WTC11 (cell line): ENCODE measurements at places on chromosomes 5 and 9. TPM values are rescaled to one million over a fixed set of nuclear protein-coding genes. Genes with fewer than 3 reads are reported as not detected.

RETREG1 gene
- total RNA-seq = 1.8 to 2.2 TPM (median 2.0 TPM) in 3 replicates

GPR151 gene
- not detected in 3 replicates for total RNA-seq

DBH gene
- 0.23 to 0.34 TPM (median 0.24 TPM) in 3 replicates for total RNA-seq

CD14 gene
- total RNA-seq = 0.27 to 0.63 TPM (median 0.53 TPM) in 3 replicates

ADGRD2 gene
- 0.61 to 1.6 TPM (median 1.3 TPM) in 3 replicates for total RNA-seq

PTGER4 gene
- 0.92 to 3.1 TPM (median 0.96 TPM) in 3 replicates for total RNA-seq

TAF11L8 gene
- total RNA-seq = not detected in 3 replicates

SH3TC2 gene
- 0.18 to 0.78 TPM (median 0.61 TPM) in 3 replicates for total RNA-seq

GRCh38 chr5:153562189-153562588, 71.7 kb downstream of the GRIA1 start:
- H3K4me1 ChIP-seq = no peaks in the 10 kb centered on the region
- no peaks in the 10 kb centered on the region for H3K27me3 ChIP-seq
- no peak overlapping the region; the same call in 1 of the 2 replicates for H3K27ac ChIP-seq
- no peak for DNase-seq

DNA sequence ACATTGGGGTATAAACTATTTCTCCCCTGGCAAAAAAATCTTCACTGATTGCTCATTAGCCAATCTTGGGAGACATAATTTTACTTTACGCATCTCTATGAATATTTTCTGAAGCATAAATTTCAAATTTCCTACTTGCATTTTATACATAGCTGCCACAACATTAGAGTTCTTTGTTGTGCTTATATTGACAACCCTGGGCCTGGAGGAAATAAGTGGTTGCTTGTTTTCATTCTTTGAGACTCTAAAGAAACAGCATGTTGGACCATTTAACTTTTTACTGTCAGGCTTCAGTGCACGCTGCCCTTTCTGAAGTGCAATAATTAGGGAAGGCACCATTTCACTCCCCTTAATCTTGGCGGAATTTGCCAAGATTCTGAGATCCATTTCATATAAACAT, 142.6 kb downstream of the MRPS30 start:
- H3K4me1 ChIP-seq = peaks cover 12% of the 10 kb centered on the region
- no peaks in the 10 kb centered on the region for H3K27me3 ChIP-seq
- no peak overlapping the region for H3K4me3 ChIP-seq
- DNase-seq = no peak

- no peaks in the 10 kb centered on the region for H3K4me1 ChIP-seq
- H3K27ac ChIP-seq = no peak overlapping the region
- no peak for DNase-seq
- H3K27me3 ChIP-seq = peaks cover 19% of the 10 kb centered on the region
- H3K36me3 ChIP-seq = peaks cover 20% of the 10 kb centered on the region
These were observed 51.4 kb downstream of the ZNF354C start for GRCh38 chr5:179111267-179112207.

DNA sequence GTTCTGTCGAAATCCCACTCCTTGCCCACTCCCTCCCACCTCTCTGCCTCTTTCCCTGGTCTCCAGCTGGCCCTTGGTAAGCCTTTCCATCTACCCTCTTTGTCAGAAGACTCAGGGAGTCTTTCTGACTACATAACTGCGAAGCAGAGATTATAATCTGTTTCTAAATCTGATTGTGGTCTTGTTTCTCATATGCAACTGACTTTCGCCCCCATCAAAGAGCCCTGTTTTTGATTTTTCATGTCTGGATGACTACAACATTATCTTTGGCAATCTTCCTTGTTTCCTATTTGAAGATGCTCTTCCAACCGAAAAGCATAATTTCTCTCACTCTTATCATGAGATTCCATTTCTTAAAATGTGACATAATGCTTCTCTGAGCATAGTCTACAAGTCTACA, 218.2 kb upstream of the ADAMTSL1 start:
- H3K4me3 ChIP-seq = no peak overlapping the region
- H3K36me3 ChIP-seq = no peaks in the 10 kb centered on the region
- no peaks in the 10 kb centered on the region for H3K27me3 ChIP-seq
- DNase-seq = no peak
- no peak overlapping the region for H3K27ac ChIP-seq
- H3K4me1 ChIP-seq = no peaks in the 10 kb centered on the region

DNA sequence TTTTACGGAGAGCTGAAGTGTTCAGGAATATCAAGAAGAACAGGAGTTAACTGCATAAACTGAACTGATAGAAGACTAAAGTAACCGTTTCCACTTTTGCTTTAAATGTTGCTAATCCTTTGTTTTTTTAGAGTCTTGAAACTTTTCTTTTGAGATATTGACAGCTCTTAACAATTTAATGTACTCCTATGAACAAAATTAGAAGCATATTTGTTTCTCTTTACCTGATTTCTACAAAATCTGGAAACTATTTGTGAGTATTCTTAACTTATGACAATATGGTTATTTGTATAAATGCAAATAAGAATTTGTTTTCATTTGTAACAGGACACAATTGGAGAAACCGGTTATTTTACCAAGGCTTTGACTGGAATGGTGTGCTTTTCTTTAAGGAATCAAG, 89.5 kb upstream of the FAM120A start:
- H3K4me3 ChIP-seq = no peak overlapping the region
- peaks cover 25% of the 10 kb centered on the region for H3K4me1 ChIP-seq
- peaks cover 4% of the 10 kb centered on the region for H3K27me3 ChIP-seq
- no peak for DNase-seq
- peaks cover 73% of the 10 kb centered on the region for H3K36me3 ChIP-seq

DNA sequence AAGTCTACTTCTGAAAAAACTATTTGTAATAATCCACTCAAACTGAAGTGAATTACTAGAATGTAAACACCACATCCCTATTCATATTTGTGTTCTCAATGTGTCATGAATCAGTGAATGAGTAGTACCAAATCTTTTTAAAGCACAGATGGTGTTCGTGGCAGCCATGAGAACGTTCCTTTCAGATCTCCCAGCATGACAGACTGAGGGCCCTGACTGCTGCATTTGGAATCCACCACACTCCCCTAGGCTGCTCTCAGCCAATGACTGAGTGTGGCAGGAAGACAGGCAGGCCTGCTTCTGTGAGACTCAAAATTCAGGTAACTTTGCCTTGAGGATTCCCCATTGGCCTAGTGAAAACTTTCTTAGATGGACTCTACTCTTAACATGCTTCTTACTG, 10.9 kb upstream of the JMY start:
- H3K4me1 ChIP-seq = no peaks in the 10 kb centered on the region
- no peak overlapping the region for H3K27ac ChIP-seq
- no peaks in the 10 kb centered on the region for H3K27me3 ChIP-seq
- DNase-seq = no peak
- no peak overlapping the region for H3K4me3 ChIP-seq

DNA sequence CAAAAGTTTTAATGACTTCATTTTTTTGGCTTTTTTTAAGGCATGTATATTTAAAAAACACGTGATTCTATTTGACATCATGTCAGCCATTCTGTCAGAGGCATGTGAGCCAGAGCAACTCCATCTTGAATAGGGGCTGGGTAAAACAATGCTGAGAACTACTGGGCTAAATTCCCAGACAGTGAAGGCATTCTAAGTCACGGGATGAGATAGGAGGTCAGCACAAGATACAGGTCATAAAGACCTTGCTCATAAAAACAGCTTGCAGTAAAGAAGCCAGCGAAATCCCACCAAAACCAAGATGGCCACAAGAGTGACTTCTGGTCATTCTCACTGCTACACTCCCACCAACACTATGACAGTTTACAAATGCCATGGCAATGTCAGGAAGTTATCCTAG, 1000.6 kb upstream of the DMAC1 start:
- no peaks in the 10 kb centered on the region for H3K36me3 ChIP-seq
- DNase-seq = no peak
- no peak overlapping the region for H3K4me3 ChIP-seq

DNA sequence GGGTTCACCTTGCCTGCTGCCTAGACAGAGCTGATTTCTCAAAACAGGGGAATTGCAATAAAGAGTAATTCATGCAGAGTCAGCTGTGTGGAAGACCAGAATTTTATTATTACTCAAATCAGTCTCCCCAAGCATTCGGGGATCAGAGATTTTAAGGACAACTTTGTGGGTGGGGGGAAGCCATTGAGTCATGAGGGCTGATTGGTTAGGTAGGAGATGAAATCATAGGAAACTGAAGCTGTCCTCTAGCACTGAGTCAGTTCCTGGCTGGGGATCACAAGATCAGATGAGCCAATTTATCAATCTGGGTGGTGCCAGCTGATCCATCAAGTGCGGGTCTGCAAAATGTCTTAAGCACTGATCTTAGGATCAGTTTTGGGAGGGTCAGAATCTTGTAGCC, 159.1 kb upstream of the MAP1B start:
- H3K27me3 ChIP-seq = peaks cover 10% of the 10 kb centered on the region; the same call in 1 of the 2 replicates
- H3K4me1 ChIP-seq = peaks cover 18% of the 10 kb centered on the region
- H3K36me3 ChIP-seq = peaks cover 30% of the 10 kb centered on the region
- no peak overlapping the region for H3K27ac ChIP-seq
- H3K4me3 ChIP-seq = no peak overlapping the region

DNA sequence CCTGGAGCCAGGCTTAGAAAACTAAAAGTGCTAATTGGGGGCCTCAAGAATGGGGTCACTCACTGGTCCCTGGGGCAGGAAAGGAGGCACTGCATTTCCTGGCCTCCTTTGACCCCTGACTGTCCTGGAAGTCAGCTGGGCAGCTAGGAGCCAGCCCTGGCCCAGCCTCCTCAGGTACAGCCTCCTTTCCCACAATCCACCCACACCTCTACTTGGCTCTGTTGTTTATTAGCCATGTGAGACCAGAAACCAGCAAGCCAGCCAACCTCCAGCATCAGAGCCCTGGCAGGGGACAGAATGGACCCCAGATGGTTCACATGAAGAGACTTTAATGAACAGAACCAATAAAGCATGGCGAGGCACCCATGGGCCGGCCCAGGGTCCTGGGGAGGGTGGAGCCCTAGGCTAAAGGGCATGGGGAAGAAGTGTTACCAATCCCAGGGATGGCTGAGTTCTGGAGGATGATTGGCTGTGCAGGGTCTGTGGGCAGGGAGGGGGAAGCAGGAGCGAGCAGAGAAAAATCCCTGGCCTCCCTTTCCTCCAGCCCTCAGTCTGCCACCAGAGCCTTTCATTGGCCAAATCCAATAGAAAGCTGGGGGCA, 55.3 kb upstream of the ANGPTL2 start:
- no peak overlapping the region for H3K27ac ChIP-seq
- H3K4me3 ChIP-seq = no peak overlapping the region
- DNase-seq = peak; percentile 3
- no peaks in the 10 kb centered on the region for H3K36me3 ChIP-seq
